ENCODE measurements at places on chromosomes 4 and X. TPM values are rescaled to one million over a fixed set of nuclear protein-coding genes. Genes with fewer than 3 reads are reported as not detected.

- DNase-seq, result no peak
Observed at GRCh38 chr4:4564522-4564921, 22.7 kb upstream of the STX18 start.

- no peak for DNase-seq
Observed at GRCh38 chr4:146998157-146998556, 52.5 kb upstream of the TTC29 start.

GRCh38 chr4:8370835-8371595, 69.5 kb downstream of the ACOX3 start:
- no peak for DNase-seq

TBC1D1 gene
- total RNA-seq, result 28.0 TPM

WNK3 gene
- total RNA-seq, result 13.7 TPM

MAGEC3 gene
- not detected for total RNA-seq
